Dermis microvascular lymphatic vessel endothelial cell (primary cell): ENCODE measurements at places on chromosomes 2 and 18.
A peak's percentile ranks its signal among the peaks of the same experiment; 100 is the strongest.

- DNase-seq = no peak
Measured at GRCh38 chr2:171675810-171676345, 11.4 kb upstream of the DYNC1I2 start.

GRCh38 chr2:174779361-174779928 is 15.2 kb upstream of the CHRNA1 start:
- peak; percentile 54 for DNase-seq

DNA sequence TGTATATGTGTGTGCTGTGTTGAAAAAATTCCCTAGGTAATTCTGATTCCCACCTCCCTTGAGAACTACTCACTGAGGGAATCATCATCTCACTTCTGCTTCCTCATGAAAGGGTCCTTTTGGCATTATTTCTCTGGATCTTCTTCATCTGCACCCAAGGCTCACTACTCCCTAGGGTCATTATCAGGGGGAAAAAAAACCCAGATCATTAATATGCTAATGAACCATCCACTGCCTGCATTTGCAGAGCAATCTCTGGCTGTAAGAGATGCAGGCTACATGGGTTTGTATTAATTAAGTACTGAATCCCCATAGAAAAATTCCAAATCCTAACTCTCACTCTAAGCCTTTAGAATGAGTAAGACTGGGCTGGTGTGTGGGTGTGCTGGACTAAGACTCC is 68.0 kb upstream of the IGFBP5 start:
- no peak for DNase-seq

GRCh38 chr2:160062292-160063005 is at the start of gene PLA2R1:
Gene PLA2R1, minus strand, starts transcription at chr2:160062615. Its CDS starts 212 bp downstream, at chr2:160062403.
- DNase-seq = peak; percentile 39

- peak; percentile 70 for DNase-seq
Measured at GRCh38 chr2:74740741-74741431, 86.8 kb downstream of the SEMA4F start.

DNA sequence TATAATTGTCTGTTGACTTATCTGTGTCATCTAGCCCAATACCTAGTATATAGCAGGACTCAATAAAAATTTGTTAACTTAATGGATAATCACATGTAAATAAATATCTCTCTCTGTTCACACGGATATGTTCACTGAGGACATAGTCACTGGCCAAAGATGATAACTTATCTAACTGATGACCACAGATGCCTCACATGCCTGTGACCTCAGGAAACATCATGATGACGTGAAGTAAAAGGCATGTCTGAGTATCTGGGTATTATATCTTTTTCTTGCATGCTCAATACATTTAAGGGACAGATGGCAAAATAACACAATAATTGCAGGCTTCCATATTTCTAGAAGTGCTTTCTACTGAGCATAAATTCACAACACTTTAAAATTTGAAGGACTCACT is 41.4 kb upstream of the PARD3B start:
- no peak for DNase-seq

- DNase-seq = no peak
Measured at GRCh38 chr2:212733273-212733672, 194.7 kb upstream of the ERBB4 start.

DNA sequence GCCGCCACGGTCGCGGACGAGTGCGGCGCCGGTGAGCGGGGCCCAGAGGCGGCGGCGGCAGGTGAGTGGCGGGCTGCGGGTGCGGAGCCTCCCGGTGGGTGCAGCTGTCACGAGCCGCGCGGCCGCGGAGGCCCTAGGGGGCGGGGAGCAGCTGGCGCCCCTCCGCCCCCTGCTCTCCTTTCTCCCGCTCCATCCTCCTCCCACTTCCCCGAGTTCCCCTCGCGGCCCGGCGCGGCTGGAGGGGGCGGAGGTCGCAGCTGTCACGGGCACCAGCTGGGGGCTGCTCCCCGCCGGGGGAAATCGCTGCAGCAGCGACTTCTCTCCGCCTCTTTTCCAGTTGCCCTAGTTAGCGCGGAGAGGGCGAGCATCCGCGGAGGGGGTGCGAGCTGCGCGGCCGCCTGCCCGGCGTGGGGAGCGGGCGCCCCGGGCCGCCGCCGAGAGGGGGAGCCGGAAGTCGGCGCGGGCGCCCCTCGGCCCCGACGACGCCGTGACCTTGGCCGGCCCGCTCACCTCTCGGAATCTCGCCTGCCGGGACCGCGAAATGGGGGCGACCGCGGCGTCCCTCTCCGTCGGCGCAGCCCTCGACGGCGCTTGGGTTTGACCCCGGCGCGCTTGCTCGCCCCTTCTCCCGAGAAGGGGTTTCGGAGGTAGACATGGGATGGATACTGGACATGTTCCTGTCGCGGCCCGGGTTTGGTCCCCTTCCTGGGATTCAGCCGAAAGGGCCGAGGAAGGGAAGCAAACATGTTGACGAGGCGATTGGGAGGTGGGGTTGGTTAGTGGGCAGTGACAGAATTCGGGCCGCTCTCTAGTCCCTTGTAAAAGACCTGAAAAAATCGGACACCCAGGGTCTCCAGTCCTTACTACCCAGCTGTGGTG is 727 bp downstream of the NCOA1 start:
- DNase-seq = peak; percentile 77

DNA sequence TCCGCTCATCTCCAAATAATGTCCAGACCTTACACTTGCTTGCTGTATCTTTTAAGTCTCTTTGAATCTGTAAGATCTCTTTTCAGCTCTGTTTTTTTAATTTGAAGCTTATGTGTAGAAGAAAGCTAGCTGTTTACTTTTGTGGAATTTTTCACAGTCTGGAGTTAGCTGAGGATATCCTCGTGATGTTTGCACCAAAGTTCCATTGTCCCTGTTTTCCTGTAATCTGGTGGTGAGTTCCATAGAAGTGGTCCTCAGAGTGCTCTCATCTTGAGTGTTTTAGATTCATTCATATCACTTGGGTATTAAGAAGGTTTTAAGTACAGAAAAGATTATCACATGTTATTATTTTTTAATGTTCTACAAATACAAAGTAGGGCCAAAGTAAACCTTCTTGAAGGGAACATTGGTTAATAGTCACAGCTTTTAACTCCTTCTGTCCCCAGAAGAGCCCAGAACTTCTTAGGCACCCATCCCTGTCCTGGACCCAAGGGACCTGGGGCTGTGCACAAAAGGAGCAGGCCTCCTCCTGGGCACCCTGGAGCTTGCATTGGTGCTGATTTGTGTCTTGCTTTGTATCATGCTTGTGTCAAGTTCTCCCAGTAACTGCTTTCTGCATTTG is 15.0 kb downstream of the MLPH start:
- no peak for DNase-seq
